Fibroblast of pulmonary artery (primary cell): ENCODE measurements at places on chromosomes 3 and 15.

DNA sequence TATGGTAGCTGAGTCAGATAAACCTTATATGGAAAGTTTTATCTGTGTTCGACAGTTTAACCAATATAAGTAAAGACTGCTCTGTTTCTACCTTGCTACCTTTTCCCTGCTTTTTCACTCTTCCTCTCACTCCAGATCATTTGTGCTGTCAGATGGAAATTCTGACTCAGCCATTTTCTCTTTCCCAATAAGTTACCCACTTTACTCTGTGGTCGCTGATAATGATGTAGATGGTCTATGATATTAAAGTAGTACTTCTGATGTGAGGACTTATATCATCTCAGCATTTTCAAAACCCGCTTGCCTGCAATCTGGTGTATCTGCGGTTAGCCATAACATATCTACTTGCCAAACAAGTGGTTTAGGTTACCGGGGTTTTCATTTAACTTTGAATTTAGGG is 15.0 kb upstream of the UTS2B start:
- no peak for DNase-seq

GRCh38 chr3:148087601-148088371 is 609.9 kb upstream of the AGTR1 start:
- DNase-seq: no peak

DNA sequence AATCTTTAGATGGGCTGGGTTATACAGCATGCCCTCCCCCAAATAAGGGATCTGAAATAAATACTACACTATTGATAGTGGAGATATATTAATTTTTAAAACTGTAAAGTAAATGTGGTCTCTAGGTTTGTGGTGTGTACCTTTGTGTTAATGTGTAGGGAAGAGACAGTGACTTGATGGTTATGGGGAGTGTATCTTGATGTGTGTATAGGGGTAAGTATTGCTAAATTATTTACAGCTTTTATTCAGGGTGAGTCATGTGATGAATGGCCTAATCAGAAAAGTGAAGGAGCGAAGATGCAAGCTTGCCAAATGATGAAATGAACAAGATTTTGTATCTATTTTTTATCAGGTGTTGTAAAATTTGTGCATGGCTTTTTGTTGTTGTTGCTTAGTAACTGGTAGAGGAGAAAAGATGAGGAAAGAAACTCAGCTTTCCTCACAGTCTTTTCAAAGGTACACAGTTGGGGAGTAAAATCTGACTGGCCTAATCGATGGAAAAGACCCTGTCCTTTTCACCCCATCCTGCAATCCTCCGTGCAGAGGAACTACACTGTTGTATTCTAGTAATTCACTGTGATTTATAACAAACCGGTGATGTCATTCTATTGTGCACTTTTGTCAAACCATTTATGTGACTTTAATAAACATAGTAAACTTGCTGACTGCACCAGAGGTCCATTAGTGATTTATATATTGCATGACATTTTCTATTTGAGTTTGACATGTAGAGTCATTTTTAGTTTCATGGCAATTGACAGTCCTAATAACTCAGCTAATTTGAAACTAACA is 17.7 kb downstream of the FEM1B start:
- DNase-seq: peak; percentile 31

DNA sequence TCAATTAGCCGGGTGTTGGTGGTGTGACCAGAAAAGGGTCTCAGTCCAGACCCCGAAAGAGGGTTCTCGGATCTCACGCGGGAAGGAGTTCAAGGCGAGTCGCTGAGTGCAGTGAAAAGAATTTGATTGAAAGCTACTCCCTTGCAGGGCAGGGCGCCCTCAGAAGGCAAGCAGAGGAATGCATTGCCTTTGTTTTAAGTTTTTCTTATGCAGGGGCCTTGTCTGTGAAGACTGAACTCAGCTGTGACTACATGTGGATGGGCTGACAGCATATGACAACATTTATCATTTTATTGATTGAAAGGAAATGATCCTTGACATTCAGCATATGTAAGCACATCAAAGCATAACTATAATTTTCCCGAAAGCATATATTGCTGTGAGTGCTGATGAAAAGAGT is 11.8 kb downstream of the CPN2 start:
- DNase-seq: no peak

DNA sequence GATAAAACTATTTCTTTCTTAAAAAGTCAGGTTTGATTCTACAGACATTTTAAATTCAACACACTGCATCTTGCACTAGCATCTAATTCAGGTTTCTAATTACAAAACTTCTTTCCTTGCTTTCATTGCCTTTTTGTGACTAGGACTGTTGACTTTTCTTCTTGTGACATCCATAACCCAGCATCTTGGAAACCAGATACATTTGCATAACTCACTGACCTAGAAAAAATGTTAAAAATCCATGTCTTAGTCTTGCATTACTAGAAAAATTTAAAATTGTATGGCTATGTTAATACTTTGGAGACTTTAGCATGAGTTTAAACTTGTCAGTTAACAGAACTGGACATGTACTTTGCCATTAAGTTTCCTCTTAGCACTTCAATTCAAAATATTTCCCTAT is 72.7 kb downstream of the DTWD1 start:
- no peak for DNase-seq

DNA sequence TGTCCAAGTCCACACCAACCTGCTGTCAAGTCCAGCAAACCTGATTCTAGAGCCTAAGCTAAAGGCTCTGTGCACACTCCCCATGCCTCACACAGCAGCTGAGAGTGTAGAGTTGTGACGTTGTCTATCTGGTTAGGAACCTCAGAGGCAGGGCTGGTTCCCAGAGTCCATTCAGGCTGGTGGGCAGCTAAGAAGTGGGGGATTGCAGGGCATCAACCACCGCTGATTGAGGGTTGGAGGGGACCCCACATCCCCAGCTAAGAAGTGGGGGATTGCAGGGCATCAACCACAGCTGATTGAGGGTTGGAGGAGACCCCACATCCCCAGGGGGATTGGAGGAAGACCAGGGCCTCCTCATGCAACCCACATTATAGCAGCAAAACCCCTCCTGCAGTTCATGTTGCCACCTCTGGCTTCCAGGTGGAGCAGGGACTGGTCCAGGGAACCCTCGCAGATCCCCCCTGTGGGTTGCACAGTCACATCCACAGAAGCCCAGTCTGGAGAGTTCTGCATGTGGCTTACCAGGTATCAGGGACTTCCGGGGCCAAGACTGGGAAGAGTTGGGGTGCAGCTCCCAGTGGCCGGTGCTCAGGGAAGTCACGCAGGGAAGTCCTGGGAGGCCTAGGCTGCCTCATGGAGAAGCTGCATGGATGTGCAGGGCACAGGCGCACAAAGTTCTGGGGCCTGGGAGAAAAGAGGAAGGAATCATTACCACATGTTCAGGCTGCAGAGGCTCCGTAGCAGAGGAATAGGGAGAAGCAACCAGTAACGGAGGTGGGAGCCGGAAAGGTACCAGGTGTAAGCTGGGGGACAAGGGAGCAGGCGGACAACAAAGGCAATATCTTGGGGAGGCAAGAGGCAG is 71.4 kb upstream of the PCSK6 start:
- no peak for DNase-seq

GRCh38 chr15:43440721-43441281 is 52.2 kb downstream of the TP53BP1 start:
- peak; percentile 99 for DNase-seq

- DNase-seq: peak; percentile 68
These were observed 171.8 kb downstream of the FEZF2 start for GRCh38 chr3:62201438-62202035.
